ENCODE measurements at places on chromosomes 5 and 9. TPM values are rescaled to one million over a fixed set of nuclear protein-coding genes. Genes with fewer than 3 reads are reported as not detected.

The SLC6A3 gene
- total RNA-seq: 0.19 TPM

The LCN10 gene
- total RNA-seq: 10.0 TPM

The THBS4 gene
- total RNA-seq: 58.2 TPM

The AGXT2 gene
- total RNA-seq: not detected

GRCh38 chr5:90050103-90050502, 359.5 kb downstream of the CETN3 start:
- no peak for DNase-seq

DNA sequence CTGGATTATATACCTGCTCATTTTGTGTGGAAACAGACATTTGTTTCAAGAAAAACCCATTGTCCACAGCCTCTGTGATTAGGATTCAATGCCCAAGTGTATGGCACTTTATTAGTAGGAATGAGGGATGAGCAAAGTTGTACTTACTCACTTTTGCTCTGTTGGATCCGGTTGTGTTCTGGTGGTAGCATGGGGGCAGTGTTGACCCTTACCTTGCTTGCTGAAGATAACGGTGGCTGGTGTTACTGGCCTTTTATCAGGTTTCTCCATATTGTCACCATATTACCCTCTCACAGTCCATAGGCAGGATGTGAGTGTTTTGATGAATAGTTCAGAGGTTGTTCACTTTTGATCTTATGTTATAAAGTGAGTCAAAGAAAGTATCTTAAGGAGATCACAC, 42.7 kb upstream of the NUDT12 start:
- no peak for DNase-seq

GRCh38 chr5:147887026-147887627, 8.6 kb downstream of the SCGB3A2 start:
- DNase-seq: no peak

- DNase-seq: no peak
Measured at GRCh38 chr5:129617206-129617605, 130.7 kb upstream of the MINAR2 start.

All from posterior vena cava (tissue), 2 donors.